CD4-positive, alpha-beta T cell (primary cell): ENCODE measurements at places on chromosomes 6 and 20. TPM values are rescaled to one million over a fixed set of nuclear protein-coding genes. Genes with fewer than 3 reads are reported as not detected.

- DNase-seq = no peak
- no peaks in the 10 kb centered on the region for H3K4me1 ChIP-seq
- H3K4me3 ChIP-seq = no peak overlapping the region
- no peaks in the 10 kb centered on the region for H3K36me3 ChIP-seq
- no peaks in the 10 kb centered on the region for H3K27me3 ChIP-seq
Observed at GRCh38 chr6:93822434-93823265, 403.3 kb upstream of the EPHA7 start.

DNA sequence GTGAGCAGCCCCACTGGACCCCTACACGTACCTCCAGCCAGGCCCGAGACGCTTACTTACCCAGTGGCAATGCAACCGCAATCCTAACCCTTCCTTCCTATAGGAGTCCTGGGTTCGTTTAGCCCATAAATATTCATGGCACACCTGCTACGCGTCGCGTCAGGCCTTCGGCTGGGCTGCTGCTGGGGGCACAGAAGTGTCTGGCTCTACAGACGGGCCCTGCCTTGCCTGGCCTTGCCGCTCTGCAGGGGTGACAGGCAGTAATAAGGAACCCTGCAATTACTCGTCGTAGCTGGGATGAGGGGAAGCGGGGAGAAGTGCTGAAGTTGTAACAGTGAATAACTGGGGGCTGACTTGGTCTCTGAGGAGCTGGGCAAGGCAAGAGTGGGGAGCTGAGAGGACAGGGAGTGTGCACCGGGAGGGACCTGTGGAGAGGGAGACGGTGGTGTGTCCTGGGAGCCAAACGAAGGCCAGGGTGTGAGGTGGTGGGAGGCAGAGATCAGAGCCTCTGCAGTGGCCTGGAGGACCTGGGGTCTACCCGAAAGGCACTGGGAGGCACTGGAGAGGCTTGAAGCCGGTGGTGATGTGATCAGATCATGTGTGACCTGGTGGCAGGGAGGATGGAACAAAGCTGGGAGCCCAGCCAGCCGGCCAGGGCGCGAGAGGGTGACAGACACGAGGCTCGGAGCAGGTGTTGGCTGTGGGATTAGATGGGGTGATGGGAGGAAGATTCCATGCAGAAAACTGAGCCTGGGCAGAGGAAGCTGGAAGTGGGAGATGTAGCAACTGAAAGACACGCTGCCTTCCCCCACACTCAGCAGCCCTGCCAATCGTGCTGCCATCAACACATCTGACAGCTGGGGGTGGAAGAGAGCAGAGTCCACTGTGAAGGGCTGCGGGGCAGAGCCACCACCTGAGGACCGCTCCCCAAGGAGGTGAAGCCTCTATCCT is 36.4 kb downstream of the PSMG4 start:
- no peaks in the 10 kb centered on the region for H3K36me3 ChIP-seq
- no peak overlapping the region for H3K4me3 ChIP-seq
- no peak overlapping the region for H3K27ac ChIP-seq
- H3K27me3 ChIP-seq = no peaks in the 10 kb centered on the region
- DNase-seq = no peak
- H3K4me1 ChIP-seq = no peaks in the 10 kb centered on the region

Gene MMUT
- total RNA-seq = 7.2 TPM

Gene CPXM1
- not detected for total RNA-seq
